Hematopoietic multipotent progenitor cell treated with erythropoietin and hydrocortisone succinate and interleukin-3 and kit ligand, for 4 days (in vitro differentiated cells): ENCODE measurements at places on chromosomes 4 and X.
A peak's percentile ranks its signal among the peaks of the same experiment; 100 is the strongest.

- DNase-seq: no peak
These were observed 76.1 kb downstream of the AMMECR1 start for GRCh38 chrX:110241816-110242215.

DNA sequence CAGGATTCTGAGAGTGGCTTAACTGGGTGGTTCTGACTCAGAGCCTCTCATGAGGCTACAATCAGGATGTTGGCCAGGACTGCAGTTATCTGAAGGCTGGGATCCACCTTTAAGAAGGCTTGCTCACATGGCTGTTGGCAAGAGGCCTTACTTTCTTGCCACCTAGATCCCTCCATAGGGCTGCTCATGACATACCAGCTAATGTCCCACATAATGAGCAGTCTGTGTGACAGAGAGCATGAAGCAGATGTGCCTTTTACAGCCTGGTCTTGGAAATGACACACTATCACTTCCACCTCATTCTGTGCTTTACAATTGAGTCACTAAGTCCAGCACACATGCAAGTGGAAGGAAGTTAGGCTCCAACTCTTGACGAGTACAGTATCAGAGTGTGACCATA lies 4.3 kb upstream of the RBM3 start:
- DNase-seq: no peak

GRCh38 chrX:22660756-22661155 lies 339.0 kb upstream of the DDX53 start:
- DNase-seq: no peak

DNA sequence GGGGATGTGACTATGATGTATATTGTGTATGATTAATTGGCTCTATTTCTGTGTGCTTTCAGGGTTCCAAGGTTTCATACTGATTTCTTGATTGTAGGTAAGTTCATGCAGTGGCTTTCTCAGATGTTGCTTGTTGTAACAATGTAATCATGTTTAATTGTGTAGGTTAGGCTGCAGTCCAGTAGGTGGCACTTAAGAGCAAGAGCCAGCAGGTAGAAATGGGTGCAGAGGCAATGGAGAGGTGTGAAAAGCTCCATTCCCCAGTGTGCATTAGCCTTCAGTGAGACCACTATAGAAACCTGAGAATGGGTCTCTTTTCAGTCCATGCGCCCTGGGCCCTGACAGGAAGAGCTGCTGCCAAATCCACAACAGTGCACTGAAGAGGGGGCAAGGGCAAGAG lies 28.2 kb downstream of the DCAF12L2 start:
- DNase-seq: peak; percentile 6

GRCh38 chr4:5629542-5629941 lies 78.8 kb downstream of the EVC2 start:
- no peak for DNase-seq

- DNase-seq: peak; percentile 79
These were observed 42.1 kb downstream of the RHOH start for GRCh38 chr4:40238700-40239548.

- DNase-seq: no peak
These were observed 1.8 kb downstream of the USP46 start for GRCh38 chr4:52657292-52657617.

- DNase-seq: no peak
These were observed 74.1 kb upstream of the BMP3 start for GRCh38 chr4:80956421-80956820.

DNA sequence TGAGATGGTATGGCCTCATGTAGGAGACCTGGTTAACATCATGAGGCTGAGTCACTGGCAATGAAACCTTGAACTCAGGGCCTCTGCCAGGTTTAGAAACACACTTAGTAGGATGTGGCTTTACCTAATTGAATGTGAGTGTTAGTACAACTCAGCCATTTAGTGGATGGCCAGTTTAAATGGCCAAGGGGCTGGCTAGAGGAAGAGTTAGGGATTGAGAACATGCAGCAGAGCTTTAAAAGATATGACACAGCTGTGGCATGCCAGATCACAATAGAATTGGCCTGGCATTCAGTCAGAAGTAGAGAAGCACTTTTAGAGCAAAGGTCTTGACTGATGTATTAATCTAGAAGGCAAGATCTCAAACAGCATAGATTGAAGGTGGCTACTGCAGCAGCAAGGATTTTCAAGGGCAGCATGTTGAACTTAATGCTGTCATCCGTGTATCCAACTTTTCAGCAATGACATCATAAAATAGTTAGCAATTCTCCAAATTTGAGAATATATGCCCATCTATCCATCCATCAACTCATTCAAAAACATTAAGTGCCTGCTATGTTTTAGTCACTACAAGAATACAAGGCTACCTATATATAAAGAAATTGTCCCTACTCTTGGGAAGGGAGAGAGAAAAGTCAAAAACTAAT lies 170.4 kb downstream of the FRAS1 start:
- DNase-seq: no peak

GRCh38 chrX:120463241-120463640 lies 5.9 kb downstream of the LAMP2 start:
- DNase-seq: peak; percentile 62
